ENCODE measurements at places on chromosomes 1 and 21. TPM values are rescaled to one million over a fixed set of nuclear protein-coding genes. Genes with fewer than 3 reads are reported as not detected.

The SH3BGR gene
- total RNA-seq, result 0.64 TPM

- no peak for DNase-seq
Measured at GRCh38 chr1:229025576-229025975, 245.3 kb upstream of the RAB4A start.

DNA sequence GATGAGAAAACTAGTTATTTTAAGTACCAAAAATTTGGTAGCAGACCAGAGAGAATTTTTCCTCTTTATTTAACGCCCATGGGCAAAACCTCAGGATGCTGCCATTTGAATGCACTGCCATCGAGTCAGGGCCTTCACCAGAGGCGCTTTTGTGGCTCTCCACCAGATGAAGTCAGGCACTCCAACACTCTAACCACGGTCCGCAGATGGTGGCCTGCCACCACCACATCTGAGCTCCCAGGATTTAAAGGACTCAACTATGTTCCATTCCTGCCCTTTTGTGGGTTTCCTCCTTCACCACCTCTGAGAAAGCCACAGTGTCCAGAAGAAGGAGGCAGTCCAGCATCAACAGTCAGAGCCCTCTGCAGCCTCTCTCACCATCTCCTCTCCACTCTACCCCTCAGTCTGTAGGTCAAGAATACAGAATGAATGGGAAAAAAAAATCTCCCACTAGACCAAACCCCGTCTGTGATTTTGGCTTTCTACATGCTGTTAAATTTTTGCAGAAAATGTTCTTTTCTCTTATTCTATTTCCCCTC is 647.4 kb downstream of the USP25 start:
- no peak for DNase-seq

The OXCT2 gene
- 2.5 TPM for total RNA-seq

DNA sequence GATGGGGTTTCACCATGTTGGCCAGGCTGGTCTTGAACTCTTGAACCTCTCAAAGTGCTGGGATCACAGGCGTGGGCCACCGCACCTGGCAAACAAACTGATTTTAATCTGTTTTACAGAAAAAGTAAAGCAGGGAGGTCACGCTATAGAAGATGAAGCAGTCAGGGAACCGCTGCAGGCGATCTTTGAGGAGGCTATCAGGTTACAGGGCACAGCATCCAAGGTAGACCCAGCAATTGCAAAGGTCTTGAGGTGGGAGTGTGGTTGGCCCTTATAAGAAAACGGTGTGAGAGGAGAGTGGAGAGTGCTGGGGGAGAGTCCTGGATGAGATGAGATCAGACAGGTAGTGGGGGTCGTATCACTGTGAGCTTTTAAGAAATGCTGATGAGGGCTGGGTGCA is 2.6 kb upstream of the TMCO4 start:
- DNase-seq, result no peak

The KDF1 gene
- total RNA-seq, result not detected
